ENCODE measurements at places on chromosomes 6 and 20. TPM values are rescaled to one million over a fixed set of nuclear protein-coding genes. Genes with fewer than 3 reads are reported as not detected.

SIRPB1 gene
- 5.6 TPM for polyA plus RNA-seq

DEFB124 gene
- polyA plus RNA-seq = 0.34 TPM

HLA-DQA2 gene
- not detected for polyA plus RNA-seq

SLC52A3 gene
- 0.62 TPM for polyA plus RNA-seq

RBBP8NL gene
- not detected for polyA plus RNA-seq

DDX43 gene
- 1.1 TPM for polyA plus RNA-seq

LY86 gene
- polyA plus RNA-seq = 0.28 TPM

NRSN1 gene
- not detected for polyA plus RNA-seq

SLC22A7 gene
- not detected for polyA plus RNA-seq

RNF144B gene
- 2.1 TPM for polyA plus RNA-seq

ZBTB46 gene
- polyA plus RNA-seq = 1.8 TPM

SYNGAP1 gene
- 16.1 TPM for polyA plus RNA-seq

MLN gene
- polyA plus RNA-seq = not detected

BMP7 gene
- 0.43 TPM for polyA plus RNA-seq

NFATC2 gene
- polyA plus RNA-seq = 6.8 TPM

CRISP2 gene
- not detected for polyA plus RNA-seq

VIP gene
- polyA plus RNA-seq = 0.81 TPM
